Hypothalamus (tissue), 51 donors: ENCODE measurements at places on chromosomes 13 and 19.

GRCh38 chr13:29484236-29484635 lies 111.3 kb downstream of the SLC7A1 start:
- no peak for DNase-seq

DNA sequence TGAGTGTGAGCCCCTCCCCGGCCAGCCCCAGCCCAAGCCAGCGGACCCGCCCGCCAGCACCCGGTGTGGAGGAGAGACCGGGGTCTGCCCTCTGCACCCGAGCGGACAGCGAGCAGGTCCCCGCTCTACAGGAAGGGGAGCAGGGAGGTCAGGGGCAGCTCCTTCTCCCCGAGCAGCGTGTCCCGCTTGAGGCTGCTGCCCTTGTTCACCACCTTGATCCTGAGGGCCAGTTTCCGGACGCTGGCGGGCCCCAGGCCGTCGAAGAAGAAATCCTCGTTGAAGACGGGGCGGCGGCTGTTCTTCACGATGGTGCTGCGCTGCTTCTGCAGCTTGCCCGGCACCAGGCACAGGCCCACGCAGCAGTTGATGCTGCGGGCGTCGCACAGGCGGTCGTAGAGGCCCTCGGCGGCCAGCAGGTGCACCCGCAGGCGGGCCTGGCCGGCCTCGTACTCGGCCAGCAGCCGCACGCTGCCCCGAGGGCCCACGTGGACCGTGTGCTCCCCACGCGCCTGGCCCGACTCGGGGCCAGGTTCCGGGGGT lies 1.9 kb downstream of the C2CD4C start:
- DNase-seq, result no peak

DNA sequence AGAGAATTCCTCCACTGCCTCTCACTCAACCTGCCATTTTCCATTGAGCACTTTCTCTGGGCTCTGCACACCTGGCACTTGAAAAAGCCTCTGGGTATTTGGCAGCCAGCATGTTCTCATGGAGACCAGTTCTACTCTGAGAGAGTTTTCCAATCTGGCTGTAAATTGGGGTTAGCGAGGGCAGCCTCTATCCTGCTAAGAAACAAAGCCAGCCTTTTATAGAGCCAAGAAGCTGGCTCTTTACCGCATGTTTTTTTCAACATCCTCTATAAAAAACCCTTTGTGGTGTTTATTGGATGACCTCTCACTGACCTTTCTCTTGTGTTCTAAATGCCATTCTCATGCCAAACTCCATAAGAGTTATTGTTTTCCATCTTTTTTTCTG lies 52.6 kb upstream of the RCBTB2 start:
- peak; percentile 32 for DNase-seq

DNA sequence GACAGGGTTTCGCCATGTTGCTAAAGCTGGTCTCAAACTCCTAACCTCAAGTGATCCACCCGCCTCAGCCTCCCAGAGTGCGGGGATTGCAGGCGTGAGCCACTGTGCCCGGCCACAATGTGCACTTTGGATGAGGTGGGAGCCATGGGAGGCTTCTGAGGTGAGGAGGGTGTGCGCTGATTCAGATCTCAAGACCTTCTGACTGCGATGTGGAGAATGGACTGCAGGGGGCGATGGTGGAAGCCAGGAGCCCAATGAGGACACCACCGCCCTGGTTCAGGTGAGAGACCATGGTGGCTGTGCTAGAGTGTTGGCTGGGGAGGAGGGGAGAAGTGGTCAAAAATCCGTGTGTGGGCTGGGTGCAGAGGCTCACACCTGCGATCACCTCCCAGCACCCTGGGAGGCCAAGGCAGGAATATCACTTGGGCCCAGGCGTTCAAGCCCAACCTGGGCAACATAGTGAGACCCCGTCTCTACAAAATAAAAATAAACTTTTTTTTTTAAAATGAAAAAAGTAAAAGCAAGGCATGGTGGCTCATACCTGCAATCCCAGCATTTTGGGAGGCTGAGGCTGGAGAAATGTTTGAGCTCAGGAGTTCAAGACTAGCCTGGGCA lies 5.6 kb downstream of the INAFM1 start:
- DNase-seq, result no peak

GRCh38 chr19:23823952-23824389 lies 65.3 kb upstream of the ZNF681 start:
- DNase-seq, result no peak
